ENCODE measurements at places on chromosomes 1 and 21.

DNA sequence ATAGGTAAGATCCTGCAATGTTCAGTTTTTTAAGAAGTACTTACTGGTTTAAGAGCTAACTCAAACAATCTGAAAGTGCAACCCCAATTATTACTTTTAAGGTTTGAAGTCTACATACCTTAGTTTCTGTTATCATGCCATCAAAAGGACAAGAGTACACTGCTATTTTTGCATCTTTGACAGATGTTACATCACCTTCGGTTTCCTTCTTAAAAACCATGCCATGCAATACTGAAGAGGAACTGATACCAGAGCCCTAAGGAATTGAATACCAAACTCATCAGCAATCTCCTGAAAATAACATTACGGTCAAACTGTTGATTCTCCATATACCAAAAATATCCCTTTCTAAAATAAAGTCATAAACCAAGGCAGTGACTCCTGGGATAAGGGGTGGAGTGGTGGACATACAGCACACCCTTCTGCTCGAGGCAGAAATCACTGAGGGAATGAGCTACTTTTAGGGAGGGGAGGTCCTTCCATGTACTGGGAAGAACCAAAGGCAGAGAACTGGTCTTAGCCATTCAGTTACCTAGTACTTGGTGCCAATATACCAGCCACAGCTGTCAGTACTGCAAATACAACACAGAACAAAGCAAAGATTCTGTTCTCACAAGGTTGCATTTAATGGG lies 8.5 kb downstream of the CCT8 start:
- no peak for DNase-seq

DNA sequence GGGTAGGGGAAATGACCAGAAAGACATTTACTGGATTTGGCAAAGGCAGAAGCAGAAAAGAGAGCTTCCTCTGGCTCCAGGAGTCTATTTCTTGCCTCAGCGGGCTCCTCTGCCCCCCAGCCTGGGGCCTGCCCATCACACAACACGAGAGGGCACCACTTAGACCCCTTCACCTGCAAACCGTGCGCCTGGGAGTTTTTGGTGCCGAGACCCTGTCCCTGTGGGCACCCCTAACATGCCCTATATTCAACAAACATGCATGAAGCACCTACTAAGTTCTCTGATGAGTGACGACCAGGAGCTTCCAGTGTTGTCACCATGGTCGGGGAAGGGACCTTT lies 18.8 kb downstream of the IL6R start:
- DNase-seq: no peak

- no peak for DNase-seq
Observed at GRCh38 chr1:245056913-245057312, 97.9 kb upstream of the KIF26B start.

DNA sequence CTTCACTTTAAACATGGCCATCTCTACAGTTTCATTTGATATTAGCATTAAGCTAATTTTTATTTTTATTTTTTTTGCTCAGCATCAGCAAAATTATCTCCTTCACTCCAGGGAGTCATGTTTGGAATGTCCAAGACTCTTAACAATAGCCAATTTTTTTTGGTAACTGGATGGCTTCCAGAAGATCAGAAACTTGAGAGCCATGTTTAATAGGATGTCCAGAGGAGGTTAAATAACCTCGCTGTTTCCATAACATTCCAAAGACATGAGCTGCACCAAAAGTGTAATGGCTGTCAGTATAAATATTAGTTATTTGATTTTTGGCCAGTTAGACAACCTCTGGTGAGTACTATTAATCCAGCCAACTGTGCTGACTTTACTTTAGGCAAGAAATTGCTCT lies 80.7 kb downstream of the DNTTIP2 start:
- no peak for DNase-seq

GRCh38 chr1:3533067-3534048 lies 78.0 kb downstream of the MEGF6 start:
- DNase-seq: no peak

DNA sequence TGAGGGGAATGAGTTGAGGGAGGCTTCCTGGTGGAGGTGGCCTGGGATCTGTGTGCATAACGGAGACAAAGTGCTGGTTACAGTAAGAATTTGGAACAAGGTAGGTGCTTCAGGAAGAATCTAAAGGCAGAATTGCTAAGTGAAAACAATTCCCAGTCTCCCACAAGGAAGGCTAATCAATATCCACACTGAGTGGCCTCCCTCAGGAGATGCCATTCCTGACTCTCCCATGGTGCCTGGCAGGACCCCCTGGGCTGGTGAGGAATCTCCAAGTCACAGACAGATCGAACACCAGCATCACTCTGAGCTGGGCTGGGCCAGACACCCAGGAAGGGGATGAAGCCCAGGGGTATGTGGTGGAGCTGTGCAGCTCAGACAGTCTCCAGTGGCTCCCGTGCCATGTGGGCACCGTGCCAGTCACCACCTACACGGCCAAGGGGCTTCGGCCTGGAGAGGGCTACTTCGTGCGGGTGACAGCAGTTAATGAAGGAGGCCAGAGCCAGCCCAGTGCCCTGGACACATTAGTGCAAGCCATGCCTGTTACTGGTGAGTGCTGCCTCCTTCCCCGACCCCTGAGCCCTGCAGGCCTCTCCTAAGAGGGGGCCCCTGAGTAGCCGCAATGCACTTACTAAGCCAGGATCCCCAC lies 30.7 kb downstream of the IGFN1 start:
- no peak for DNase-seq

DNA sequence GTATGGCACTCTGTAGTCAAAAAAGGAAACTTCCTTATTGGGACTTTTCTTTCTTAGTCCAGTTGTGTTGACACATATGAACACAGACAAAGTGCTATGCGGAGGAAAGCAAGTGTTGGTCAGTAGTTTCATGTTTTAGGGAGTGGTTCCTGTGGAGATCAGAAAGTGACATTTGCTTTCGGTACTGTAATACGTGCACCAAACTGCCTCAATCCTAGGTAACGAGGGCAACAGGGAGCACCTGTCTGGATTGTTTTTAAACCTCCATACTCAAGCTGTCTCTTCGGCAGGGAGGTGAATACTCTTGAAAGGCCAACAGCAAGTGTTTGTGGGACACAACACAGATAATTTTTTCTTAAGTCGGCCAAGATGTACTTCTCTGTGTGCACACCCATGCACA lies 9.1 kb downstream of the RHOU start:
- no peak for DNase-seq

DNA sequence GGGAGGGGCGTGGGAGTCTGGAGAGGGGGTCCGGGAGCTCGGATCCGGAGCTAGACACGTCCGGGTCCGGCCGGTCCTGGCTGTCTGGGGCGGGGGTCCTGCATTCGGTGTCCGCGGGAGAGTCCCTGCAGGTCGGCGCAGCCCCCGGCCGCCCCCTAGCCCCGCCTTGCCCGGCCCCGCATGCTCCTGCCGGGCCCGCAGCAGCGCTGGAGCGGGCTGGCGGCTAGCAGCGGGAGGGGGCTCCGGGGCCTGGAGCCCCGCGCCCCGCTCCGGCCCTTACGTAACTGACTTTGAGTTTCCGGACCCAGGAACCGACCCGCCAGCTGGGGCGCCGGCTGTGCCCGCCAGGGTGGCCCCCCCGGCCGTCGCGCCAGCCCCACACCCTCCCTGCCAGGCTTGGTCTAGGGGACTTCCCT lies 26.9 kb upstream of the EPB41 start:
- no peak for DNase-seq

- DNase-seq: no peak
Observed at GRCh38 chr1:108141621-108142020, 58.5 kb downstream of the SLC25A24 start.

DNA sequence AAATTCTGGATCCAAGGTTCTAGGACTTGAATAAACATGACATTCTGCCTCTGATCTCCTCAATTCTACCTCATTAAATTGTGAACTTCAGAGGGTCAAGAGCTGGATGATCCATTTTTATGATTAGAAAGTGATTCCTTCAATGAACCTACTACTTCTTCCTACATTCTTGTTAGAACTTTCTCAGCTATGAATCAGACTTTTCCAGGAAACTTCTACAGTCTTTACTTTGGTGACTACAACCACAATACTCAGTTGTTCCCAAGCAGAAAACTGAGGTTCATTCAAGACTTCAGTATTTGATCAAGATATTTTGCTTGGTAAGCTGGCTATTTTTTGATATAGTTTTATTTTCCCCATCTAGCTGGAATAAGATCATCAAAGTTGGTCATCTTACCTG lies 51.4 kb downstream of the CDC7 start:
- no peak for DNase-seq

DNA sequence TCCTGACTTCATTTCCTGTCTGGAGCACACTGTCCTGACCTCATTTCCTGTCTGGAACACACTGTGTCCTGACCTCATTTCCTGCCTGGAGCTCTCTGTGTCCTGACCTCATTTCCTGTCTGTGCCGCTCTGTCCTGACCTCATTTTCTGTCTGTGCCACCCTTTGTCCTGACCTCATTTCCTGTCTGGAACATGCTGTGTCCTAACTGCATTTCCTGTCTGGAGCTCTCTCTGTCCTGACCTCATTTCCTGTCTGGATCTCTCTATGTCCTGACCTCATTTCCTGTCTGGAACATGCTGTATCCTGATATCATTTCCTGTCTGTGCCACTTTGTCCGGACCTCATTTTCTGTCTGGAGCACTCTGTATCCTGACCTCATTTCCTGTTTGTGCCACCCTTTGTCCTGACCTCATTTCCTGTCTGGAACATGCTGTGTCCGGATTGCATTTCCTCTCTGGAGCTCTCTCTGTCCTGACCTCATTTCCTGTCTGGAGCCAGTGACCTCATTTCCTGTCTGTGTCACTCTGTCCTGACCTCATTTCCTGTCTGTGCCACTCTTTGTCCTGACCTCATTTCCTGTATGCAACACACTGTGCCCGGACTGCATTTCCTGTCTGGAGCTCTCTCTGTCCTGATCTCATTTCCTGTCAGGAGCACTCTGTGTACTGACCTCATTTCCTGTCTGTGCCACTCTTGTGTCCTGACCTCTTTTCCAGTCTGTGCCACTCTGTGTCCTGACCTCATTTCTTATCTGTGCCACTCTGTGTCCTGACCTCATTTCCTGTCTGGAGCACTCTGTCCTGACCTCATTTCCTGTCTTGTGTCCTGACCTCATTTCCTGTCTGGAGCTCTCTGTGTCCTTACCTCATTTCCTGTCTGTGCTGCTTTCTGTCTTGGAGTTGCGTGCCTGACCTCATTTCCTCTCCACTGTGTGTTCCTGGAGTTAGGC lies 27.6 kb downstream of the SKI start:
- no peak for DNase-seq

- no peak for DNase-seq
Observed at GRCh38 chr1:65059930-65060538, 88.0 kb upstream of the AK4 start.

DNA sequence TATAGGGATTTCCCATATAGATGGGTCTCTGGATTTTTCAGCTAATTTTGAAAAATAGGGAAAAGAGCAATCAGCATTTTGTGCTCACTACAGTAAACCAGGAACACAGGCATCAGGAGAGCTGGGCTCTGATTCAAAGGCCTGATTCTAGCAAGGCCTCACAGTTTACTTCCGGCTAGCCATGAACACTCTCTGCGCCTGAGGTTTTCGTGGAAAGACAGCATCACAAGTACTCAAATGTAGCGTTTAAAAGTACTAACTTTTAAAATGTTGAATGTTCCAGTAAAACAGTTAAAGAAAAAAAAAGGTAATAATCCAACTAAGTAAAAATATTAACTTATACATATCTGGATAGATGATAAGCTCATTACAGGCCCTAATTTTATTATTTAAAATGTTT lies 120.6 kb downstream of the SLC45A1 start:
- DNase-seq: no peak

DNA sequence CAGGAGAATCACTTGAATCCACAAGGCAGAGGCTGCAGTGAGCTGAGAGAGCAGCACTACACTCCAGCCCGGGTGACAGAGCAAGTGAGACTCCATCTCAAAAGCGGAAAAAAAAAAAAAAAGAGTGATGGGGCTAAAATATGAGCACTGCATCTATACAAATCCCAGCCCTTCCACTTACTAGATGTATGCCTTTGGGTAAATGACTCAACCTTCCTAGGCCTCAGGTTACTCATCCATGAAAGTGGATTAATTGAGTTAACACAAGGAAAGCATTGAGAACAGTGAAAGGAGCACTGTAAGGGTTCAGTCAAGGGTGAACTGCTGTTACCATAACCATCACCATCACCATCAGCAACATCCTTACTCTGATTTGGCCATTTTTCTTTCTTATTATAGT lies 226.4 kb upstream of the C8B start:
- no peak for DNase-seq

- no peak for DNase-seq
Observed at GRCh38 chr1:98342566-98342965, 319.0 kb upstream of the SNX7 start.

DNA sequence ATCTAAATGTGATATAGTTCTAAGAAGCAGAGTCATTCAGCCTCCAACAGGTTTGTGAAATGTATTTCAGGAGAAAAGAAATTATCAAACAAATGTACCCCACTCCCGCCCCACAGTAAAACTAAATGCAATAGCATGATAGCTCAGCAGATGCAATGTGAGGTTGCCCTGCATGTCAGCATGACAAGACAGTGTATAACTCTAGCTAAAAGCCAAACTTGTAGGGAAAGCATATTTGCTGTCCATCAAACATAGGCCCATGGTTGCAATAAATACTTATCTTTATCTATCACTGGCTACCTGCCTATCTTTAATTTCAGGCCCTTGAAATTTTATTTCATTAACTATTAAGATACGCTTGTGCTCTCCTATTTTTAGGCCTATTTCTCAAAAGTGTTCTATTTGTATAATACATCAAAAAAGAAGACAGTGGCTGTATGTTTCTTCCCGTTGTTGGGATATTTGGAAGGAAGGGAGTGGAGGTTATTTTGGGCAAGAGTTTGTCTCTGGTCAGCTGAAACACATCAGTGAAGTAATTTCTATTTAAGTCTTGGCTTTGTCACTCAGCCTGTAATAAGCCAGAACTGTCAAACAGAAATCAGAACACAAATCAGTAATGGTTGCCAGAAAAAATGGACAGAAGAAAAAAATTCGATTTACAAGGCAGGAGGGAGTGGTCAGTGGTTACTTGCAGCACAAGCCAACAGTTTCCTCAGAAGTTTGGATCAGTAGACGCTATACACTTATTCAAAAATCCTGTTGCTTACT lies 307.4 kb upstream of the ADGRL2 start:
- DNase-seq: no peak

DNA sequence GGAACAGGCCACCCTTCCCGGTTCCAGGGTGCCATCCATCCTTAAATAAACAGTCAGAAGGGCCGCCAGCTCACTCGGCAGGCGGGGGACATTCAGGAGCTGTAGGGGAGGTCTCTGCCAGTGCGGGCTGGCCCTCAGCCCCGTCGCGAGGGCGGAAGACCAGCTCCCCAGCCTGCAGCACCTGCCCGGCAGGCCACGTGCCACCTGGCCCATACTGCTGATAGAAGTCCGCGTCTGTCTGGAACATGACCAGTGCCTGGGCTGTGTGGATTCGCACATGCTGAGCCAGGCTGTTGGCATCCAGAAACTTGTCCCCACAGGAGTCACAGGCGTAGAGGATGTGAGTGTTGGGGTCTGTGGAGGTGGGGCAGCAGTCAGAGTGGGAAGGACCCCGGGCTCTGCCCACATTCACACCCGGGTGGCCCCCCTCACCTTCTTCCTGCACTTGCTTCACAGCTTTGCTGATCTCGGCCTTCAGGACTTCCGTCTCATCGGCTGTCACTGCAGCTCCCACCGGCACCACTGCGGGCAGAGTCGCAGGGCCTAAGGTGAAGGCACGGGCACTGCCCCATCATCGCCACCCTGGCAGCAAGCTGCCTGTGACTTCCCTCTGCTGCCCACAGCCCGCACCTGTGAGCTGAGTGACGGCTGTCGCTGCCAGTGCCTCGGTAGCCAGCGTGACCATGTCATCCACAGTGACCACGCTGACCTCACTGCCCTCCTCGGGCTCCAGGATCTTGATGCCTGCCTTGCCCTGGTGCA lies 33.8 kb downstream of the ZBTB17 start:
- no peak for DNase-seq
